Progenitor cell of endocrine pancreas (in vitro differentiated cells): ENCODE measurements at places on chromosomes 4 and X. TPM values are rescaled to one million over a fixed set of nuclear protein-coding genes. Genes with fewer than 3 reads are reported as not detected.

- DNase-seq: no peak
Observed at GRCh38 chr4:114911111-114911510, 202.3 kb downstream of the NDST4 start.

DNA sequence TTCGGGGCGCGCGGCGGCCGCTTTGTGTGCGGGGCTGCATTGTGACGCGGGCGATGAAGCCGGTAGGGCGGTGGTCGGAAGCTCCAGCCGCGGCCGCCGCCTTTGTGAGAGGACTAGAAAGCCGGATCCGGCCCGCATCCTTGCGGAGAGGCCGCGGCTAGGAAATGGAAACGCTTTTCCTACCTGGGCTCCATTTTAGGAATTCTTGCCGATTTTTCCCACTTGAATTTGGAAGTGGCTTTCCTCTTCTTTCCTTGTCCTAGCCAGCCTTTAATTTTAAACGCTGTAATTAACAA, 708 bp downstream of the TMSB4X start:
- no peak for DNase-seq

DNA sequence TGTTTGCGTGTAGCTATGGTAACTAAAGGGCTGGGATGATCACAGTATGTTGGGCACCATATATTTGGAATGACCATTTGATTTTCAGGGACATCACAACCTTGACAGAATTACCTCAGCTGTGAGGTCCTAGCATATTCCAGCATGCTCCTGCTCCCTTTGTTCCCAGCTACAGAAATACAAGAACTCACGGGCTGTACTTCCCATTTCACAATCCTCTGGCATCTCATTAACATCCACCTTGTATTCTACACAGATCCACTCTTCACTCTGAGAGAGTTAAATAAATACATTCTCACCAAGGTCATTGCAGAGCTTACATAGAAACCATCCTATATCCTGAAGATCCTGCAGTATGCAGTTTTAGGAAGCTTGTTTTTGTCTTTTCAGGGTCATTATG, 169.7 kb downstream of the FRMPD4 start:
- no peak for DNase-seq

DNA sequence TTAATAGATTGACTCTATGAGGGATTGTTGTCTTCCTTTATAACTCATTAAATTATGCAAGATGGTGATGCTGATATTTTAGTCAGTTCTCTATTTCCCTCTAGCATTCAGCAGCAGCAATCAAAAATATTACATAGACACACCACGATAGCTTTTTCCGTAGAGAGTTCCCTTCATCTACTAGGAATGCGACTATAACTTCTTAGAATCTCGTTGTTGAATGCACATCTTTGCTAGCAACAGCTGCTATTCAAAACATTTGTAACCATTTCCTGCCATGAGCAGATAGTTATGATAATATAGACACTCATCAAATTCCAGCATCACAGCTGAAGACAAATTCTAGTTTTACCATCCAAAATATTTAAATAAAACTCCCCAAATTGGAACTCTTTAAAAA, 147.4 kb upstream of the FGF13 start:
- DNase-seq: no peak

DNA sequence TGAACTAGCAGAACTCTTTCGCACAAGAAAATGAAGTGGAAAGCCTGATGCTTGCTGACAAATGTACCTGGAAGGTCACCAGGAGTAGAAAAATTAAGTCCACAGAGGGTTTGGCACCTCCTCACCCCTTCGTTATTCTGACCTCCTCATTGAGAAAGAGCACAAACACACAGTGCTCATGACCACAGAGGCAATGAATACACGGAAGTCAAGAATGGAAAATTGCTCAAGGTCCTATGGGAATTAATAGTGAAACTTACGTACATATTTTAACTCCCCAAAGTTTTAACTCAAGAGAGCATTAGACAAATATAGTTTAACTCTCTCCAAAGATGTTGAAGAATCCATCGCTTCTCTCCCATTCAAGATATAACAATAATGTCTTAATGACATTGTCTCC, 83.6 kb upstream of the CAMK2D start:
- no peak for DNase-seq

DNA sequence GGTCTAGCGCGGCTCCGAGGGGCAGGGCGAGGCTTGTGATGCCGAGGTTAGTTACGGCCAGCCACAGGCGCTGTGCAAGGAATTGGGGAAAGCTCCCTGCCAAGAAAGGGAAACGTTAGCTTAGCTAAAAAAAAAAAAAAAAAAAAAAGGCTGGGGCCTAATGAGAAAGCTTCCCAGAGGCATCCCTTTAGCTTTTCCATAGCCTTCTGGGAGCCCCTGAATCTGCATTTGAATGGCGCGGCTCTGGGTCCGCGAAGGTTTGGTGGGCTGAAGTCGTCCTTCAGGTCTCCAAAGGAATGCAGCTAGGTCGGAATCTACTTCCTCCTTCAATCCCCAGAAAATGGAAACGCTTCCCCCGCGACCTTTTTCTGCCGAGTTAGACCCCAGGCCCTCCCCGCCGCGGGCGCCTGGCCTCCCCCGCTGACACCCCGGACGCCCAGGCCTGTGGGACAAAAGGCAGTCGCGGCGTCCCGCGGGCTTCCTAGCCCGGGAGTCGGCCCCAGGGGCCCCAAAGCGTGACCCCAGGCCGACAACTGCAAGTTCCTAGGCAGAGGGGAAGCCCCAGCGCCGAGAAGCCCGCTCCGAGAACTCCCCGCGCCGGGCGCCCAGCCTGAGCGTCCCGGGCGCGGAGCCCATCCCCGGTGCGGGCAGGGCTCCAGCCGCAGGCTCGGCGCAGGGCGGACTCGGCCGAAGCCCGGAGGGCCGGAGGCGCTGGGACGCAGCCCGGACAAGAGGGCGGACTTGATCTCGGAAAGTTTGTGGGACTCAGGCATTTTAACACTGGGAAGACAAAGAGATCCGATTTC, 605 bp upstream of the FAT1 start:
- peak; percentile 32 for DNase-seq

GRCh38 chrX:65551086-65551485, 16.5 kb upstream of the LAS1L start:
- DNase-seq: no peak

DNA sequence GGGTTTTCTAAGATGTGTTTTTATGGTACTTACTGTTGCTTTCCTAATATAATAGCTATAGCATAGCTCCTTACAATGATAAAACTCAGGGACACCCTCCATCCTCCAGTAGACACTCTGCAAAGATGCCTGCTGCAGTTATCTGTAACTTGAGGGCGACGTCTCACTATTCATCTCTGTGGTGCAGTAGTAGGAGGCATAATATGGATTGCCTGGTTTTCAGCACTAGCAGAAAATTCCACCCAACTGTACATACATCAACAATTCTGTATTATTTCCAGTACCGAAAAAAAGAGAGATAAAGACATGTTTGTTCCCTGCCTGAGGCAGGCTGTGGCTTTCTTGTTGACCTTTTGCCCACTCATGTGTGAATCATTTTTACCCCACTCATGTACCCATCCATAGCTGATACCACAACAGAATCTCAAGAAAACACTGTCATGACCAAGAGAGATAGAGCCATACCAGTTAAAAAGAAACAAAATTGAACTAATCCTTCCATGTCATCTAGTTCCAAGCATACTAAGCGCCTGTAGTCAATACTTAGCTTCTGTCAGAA, 220.1 kb downstream of the RAB28 start:
- no peak for DNase-seq

GRCh38 chr4:38673130-38673978, 9.4 kb downstream of the KLF3 start:
- DNase-seq: no peak

DNA sequence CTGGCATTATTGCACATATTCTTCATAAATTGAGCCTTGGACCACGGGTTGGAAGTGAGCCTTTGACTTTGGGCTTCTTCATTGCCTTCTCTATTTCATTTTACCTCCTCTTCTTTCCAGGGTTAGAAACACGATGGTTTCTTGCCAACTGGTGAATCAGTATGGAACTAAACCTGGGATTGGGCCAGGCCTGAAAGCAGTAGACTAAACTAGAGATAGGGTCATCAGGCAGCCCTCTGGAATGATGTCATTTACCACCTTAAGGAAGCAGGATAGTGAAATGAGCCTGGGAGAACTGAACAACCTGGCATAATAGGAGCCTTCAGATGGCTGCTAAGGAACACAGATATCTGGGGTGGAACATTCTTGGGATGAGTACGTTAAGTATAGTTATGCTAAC, 67.5 kb upstream of the ATP8A1 start:
- DNase-seq: no peak

DNA sequence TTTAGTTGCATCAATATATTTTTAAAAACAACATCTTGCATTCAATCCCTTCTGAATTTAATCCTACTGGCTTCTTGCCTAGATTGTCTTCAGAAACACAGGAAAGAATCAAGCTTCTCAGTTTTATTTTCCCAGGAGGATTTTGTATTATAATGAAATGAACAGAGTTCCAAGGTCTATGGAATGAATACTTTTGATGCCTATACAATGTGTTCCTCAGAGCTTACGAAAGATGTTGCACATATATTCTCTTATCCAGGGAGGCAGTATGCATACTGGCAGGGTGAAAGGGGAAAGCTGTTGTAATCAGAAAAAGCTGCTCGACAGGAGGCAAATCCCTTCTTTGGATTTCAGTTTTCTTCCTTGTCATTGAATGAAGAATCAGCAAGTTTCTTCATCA, 8.8 kb downstream of the TMPRSS11D start:
- no peak for DNase-seq

GRCh38 chr4:41658163-41658562, 90.4 kb downstream of the PHOX2B start:
- DNase-seq: no peak

- no peak for DNase-seq
Observed at GRCh38 chrX:26649534-26649933, 433.6 kb downstream of the MAGEB5 start.

DNA sequence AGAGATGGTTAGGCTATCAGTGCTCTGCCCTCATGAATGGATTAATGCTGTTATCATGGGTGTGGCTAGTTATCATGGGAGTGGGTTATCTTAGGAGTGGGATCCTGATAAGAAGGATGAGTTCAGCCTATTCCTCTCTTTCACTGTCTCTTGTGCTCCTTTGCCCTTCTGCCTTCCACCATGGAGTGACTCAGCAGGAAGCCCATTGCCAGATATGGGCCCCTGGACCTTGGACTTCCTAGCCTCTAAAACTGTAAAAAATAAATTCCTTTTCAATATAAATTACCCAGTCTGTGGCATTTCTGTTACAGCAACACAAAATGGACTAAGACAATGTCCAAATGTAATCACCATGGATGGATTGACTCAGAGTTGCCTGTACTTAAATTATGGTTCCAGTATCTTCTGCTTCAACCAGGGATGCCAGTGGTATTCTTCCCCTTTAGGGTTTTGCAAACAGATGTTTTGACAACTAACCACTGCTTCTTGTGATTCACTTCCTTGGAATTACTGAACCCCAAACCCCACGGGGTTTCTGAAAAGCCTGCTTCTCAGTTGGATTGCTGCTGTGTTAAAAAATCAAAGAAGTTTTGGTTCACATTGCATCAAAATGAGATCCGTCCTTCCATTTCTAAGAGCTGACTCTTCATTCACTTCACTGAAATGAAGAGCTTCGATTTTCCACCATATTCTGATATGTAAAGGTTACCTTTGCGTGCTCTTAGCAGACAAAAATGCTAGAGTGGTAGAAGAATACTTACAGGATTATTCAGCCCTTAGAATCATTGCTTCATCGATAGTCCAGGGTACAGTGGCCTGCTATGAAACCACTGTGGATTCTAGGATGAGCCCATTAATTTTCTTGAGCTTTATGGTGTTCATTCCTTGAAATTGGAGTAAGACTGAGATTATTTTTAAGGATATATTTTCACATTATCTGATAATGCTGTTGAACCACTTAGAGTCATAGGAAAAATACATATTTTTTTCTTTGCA, 107.7 kb downstream of the FRMPD4 start:
- no peak for DNase-seq

DNA sequence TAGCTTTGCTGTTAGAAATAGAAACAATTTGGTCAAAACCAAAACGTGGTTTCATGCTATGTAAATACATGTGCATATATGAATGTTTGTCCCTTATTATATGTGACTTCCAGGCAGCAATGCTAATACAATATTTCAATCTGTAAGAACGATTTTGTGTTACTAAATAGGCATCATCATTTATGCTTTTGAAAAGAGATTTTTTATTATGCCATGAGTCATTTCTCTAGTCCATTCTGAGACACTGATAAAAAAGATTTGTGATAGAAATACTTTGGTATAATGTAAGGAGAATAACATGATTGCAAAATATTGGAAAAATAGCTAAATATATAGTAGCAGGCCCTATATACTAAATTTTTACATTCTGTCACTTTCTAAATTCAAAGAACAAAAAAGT, 28.9 kb downstream of the SYNPO2 start:
- DNase-seq: no peak

DNA sequence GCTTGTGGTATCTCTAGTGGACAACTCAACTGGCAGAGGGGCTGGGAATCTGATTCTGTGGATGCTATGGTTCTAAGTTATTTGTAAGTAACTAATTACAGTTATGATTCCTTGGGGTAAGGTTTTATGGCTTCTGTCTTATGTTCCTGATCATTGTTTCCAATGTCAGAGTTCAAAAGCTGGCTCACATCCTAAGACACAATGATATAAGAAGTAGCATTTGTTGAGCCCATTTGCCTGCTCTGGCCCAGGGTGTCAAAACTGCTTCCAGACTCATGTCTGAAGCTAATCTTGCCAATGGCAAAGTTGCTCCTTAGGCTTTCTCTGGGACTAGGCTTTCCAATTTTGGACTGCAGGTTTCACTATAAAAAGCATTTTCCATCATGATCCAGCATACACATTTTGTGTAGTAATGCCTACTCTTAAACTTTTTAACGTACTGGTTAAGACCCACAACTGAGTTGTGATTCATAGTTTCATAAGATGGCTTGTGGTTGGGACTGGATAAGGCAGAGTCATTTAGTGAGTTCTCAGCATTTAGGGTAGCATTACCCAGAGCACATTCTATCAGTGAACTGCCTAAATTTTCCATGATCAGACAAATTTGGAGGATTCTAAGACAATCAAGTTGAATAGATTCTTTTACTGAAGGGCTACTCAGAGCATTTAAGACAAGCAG, 50.0 kb downstream of the CCNI start:
- DNase-seq: no peak

DNA sequence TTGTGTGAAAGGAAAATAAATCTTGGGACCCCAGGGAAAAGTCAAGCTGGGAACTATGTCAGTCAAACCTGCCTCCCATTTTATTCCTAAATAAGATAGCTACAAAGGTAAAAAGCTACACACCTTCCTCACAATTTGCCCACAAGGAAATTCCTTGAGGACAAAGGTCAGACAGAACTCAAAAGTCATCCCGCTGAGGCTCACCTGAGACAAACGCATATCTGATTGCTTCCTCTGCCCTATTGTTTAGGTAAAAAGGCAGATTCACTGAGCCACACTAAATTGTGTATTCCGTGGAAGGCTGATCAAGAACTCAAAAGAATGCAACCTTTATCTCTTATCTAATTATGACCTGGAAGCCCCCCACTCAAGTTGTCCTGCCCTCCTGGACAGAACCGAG, 58.7 kb upstream of the MAML3 start:
- DNase-seq: no peak

Gene CTAG1B
- total RNA-seq: not detected in 2 replicates

Gene COL4A5
- 276 and 291 TPM in 2 replicates for total RNA-seq

Gene AFAP1
- 31.9 and 32.9 TPM in 2 replicates for total RNA-seq

Gene ATP1B4
- not detected in 2 replicates for total RNA-seq

Gene IL2RG
- 0.16 and 0.41 TPM in 2 replicates for total RNA-seq

Gene UGT8
- 4.5 and 7.5 TPM in 2 replicates for total RNA-seq

Gene IQSEC2
- 15.1 and 18.1 TPM in 2 replicates for total RNA-seq

Gene GLUD2
- 11.3 and 12.0 TPM in 2 replicates for total RNA-seq

Gene RBM46
- 0.62 and 0.98 TPM in 2 replicates for total RNA-seq
